Stimulated activated CD8-positive, alpha-beta memory T cell treated with anti-CD3 and anti-CD28 coated beads, Interleukin-15, amount 100 ng/mL, for 48 hours (primary cell): ENCODE measurements at places on chromosomes 7 and 10.
A peak's percentile ranks its signal among the peaks of the same experiment; 100 is the strongest.

GRCh38 chr10:124289851-124290795 is 128.6 kb downstream of the OAT start:
- no peak for DNase-seq

DNA sequence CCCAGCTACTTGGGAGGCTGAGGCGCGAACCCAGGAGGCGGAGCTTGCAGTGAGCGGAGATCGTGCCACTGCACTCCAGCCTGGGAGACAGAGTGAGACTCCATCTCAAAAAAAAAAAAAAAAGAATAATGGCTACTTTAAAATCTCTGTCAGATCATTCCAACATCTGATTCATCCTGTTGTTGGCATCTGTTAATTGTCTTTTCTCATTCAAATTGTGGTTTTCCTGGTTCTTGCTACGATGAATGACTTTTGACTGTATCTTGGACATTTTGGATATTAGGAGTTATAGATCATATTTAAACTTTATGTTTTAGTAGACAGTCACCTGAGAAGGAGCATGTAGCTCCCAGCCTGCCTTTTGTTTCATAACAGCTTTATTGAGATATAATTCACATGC is 8.5 kb downstream of the TPST1 start:
- DNase-seq = no peak

GRCh38 chr10:126041804-126042231 is 145.5 kb downstream of the FANK1 start:
- DNase-seq = peak; percentile 62

DNA sequence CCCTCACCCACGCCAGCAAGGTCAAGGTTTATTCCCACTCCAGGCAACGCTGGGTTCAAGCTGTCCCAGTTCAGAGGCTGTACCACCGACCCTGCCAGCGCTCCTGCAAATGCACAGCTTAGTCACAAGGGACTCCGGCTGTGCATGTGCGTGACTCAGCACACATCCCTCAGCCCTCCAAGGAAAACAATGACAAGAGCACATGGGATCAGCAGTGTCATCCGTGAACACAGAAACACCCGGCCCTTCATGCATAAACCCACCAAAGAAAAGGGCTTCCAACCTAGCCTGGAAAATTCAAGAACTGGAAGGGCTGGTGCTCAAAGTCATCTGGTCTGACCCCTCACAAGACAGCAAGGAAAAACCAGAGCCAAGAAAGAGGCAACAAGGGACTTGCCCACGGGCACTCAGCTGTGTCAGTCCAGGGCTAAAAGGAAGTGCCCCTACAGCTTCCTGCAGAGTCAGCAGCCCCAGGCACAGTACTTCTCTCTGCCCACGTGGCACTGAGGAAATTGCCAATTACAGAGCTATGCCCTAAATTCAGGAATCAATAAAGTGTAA is 106.1 kb downstream of the KCNMA1 start:
- no peak for DNase-seq

DNA sequence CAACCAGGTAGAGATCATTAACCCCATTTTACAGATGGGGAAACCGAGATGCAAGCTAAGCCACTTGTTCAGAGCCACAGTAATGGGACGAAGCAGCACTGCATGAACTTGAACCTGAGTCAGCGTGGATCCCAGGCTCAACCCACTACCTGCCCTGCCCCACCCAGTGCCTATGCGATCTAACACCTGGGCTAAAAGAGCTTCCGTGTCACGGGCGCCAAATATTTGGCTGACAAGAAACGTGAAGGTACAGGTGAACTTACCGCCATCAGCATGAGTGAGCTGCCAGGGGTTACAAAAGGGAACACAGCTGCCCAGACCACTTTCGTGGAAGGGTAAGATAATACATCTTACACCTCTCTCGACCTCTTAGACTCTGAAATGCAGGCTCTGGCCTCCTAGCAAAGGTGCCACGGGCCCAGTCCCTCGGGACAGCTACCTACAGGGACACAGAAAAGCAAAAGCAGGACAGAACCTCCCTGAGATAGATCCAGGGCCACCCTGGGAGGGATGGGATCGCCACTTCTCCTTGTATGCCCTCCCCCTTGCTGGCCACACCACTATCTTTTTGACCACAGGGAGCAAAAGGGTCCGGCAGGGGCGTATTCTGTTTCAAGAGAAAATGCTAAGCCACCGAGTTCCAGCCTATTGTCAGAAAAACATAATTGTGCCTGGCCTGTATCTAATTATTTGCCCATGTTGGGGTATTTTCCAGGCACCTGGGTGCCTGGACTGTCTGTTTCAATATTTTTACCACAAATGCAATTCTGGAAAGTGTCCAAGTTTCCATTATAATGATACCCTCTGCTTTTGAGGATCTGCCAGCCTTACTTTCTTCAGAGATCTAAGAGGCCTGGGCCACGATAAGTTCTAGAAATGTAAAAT is 6.4 kb downstream of the CHST15 start:
- DNase-seq = no peak

- no peak for DNase-seq
These were observed 13.5 kb downstream of the EFCAB10 start for GRCh38 chr7:105567821-105568220.

GRCh38 chr7:157402911-157403534 is 66.2 kb downstream of the DNAJB6 start:
- no peak for DNase-seq

DNA sequence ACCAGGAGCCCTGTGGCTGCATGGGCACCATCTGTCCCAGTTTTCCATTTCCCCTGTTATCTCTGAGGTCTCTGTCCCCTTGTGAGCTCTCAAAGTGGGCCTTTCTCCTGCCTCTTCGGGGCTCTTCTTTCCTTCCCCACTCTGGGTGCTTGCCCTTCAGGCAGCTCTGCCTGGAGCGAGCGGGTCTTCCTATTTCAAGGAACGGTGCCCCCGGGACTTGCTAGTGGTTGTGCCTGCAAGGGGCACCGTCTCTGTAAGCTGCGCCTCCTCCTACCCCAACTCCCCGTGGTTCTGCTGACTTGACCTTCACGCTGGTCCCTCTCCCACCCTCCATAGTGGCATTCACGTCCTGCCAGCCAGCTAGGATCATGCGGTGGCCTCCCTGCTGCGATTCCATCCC is 110.1 kb downstream of the DOCK1 start:
- no peak for DNase-seq

- DNase-seq = no peak
These were observed 26.8 kb upstream of the PSAP start for GRCh38 chr10:71877821-71878220.

DNA sequence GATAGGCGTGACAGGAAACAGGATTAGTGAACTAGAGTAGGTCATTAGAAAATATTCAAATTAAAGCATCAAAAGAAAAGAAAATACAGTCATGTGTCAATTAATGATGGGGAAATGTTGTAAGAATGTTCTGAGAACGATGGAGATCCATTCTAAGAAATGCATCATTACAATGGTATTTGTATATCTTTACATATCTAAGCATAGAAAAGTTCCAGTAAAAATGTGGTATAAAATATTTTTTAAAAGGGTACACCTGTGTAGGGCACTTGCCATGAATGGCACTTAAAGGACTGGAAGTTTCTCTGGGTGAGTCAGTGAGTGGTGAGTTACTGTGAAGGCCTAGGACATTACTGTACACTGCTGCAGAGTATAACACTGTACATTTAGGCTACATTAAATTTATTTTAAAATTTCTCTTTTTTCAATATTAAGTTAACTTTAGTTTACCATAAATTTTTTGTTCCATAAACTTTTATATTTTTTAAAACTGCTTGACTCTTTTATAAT is 282.5 kb downstream of the BMPER start:
- DNase-seq = no peak

DNA sequence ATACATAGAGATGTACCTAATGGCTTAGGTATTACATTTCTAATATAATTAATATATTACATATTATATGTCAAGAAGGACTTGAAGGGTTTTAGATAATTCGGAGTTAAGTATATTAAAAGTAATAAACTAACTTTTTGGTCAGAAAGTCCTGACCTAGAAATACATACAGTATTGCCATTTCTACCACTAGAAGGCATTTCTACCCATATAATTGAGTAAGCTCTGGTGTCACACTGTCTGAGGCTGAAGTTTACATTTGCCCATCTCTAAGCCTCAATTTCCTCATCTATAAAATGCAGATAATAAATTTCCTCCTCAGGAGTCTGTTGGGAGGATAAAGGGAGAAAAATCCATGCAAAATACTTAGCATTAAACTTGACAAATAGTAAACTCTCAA is 7.1 kb downstream of the FKBP14 start:
- no peak for DNase-seq
